ENCODE measurements at places on chromosomes 1 and 21.
A peak's percentile ranks its signal among the peaks of the same experiment; 100 is the strongest.

- no peak for DNase-seq
Measured at GRCh38 chr21:37378700-37379139, 12.1 kb downstream of the DYRK1A start.

- no peak for DNase-seq
Measured at GRCh38 chr1:244002721-244003120, 48.4 kb upstream of the ZBTB18 start.

- no peak for DNase-seq
Measured at GRCh38 chr1:157978586-157979403, 14.7 kb upstream of the KIRREL1 start.

- no peak for DNase-seq
Measured at GRCh38 chr1:95659166-95659565, 425.2 kb downstream of the RWDD3 start.

GRCh38 chr1:36330940-36331339 lies 7.5 kb upstream of the EVA1B start:
- DNase-seq: no peak

- DNase-seq: peak; percentile 67
Measured at GRCh38 chr21:29904359-29905282, 35.2 kb downstream of the GRIK1 start.

GRCh38 chr1:31266547-31266946 lies 26.9 kb upstream of the NKAIN1 start:
- no peak for DNase-seq

DNA sequence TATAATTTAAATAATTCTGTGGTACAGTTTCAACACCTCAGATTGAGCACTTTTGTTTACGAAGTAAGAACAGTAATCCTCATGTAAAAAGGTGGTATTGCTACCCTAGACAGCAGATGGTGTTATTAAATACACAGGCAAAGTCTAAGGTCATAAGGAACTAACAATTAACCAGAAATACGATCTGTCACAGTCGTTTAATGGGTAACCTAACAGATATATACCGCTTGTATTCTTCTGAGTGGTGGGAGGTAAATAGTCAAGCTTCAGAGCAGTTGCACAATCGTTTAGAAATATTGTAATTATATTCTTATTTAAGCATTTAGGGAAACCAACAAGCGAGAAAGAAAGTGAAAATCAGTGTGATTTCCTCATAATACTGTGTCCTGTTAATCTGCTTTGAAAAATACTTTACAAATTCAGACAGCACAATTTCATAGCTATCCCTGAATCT lies 9.8 kb upstream of the IRF2BP2 start:
- DNase-seq: no peak

GRCh38 chr1:204580862-204581261 lies 64.7 kb downstream of the MDM4 start:
- no peak for DNase-seq

GRCh38 chr1:101044749-101045148 lies 19.2 kb upstream of the DPH5 start:
- no peak for DNase-seq

GRCh38 chr1:116408803-116409720 lies 36.0 kb downstream of the ATP1A1 start:
- DNase-seq: no peak

- DNase-seq: no peak
Measured at GRCh38 chr1:224801844-224802490, 127.5 kb upstream of the DNAH14 start.

All from fibroblast of skin of back (primary cell).